Stimulated activated CD8-positive, alpha-beta memory T cell treated with anti-CD3 and anti-CD28 coated beads, Interleukin-4, amount 100 ng/mL, for 4 hours (primary cell): ENCODE measurements at places on chromosomes 5 and 9.

DNA sequence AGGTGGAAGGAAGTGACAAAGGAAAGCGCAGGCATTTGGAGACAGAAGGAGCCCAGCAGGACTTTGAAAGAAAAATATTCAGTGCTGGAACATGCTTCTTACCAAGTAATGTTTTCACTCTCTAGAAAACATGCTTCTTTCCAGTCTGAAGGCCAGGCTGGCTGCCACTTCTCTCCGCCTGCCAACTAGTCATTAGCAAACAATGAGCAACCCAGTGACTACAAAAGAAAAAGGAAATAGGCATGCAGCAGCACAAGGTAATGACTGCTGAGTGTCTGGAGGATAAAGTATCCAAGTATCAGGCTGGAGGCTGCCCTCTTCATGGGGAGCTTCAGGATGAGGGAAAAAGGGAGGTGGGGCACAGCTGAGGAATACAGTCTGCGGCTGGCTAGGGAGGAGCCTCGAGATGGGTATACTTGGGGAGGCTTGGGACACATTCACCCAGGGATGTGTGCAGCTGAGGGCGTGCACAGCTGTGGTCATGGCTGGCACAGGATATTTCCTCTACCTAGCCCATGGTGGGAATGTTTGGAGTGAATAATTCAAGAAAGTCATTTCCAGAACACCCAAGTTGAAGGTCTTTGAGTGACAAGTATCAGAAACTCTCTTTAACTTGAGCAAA is 161.5 kb upstream of the KIF2A start:
- no peak for DNase-seq

GRCh38 chr9:124444166-124444565 is 6.1 kb upstream of the ADGRD2 start:
- DNase-seq = no peak

DNA sequence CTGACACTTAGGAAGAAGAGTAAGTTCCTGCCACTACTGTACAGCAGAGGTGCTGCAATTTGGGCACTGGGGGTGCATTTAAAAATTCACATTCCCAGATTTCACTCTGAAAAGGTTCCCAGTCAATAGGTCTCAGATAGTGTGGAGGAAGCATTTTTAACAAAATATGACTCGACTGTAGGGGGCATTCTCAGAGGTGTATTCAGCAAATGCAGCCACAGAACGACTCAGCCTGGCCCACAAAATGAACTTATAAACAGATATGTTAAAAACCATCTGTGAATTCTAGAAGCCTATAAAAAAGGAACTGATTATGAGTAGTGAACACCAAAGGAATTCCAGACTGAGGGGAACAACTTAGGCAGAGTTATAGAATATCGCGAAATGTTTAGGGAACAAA is 31.1 kb downstream of the MLLT3 start:
- no peak for DNase-seq

GRCh38 chr9:124698265-124698664 is 72.8 kb downstream of the NR6A1 start:
- no peak for DNase-seq

DNA sequence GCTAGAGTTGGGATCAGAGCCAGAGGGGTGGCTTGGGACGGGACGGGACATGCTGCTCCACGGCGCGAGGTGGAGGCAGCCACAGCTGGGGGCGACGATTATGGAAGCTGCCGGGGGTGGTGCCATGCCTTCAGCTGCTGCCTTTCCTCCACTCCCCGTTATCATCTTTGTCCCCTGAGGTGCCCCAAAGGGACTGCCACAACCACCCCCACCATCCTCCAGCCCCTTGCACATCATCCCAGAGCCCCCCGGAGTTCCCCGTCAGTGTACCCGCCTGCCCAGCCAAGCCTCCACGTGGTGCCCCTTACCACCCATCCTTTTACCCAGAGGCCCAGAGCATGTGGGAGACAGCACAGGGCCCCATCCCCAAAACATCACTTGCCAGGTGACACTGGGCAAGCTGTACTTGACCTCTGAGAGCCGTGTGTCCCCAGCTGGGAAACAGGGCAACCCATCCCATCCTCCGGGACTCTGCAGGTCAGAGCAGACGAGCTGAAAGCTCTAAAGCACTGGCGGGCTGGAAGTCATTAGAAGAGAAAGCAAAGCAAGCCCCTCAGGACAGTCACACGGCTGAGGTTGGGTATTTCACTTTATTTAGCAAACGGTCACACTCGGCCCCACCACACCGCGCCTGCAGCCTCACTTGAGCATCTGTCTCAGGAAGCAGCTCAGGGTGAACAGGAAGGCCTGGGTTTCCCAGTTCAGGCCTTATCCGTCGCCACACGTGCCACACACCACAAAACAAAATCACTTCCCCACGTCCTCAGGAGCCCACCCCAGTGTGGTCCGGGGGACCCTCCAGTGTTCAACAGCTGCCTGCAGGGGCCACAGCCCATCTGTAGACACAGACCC is 19.5 kb upstream of the MXD3 start:
- DNase-seq = no peak

GRCh38 chr5:10689391-10690081 is 71.5 kb downstream of the DAP start:
- DNase-seq = no peak

GRCh38 chr5:58828258-58828657 is 245.4 kb downstream of the RAB3C start:
- no peak for DNase-seq

- DNase-seq = no peak
Measured at GRCh38 chr5:91925249-91925648, 542.1 kb upstream of the ARRDC3 start.

DNA sequence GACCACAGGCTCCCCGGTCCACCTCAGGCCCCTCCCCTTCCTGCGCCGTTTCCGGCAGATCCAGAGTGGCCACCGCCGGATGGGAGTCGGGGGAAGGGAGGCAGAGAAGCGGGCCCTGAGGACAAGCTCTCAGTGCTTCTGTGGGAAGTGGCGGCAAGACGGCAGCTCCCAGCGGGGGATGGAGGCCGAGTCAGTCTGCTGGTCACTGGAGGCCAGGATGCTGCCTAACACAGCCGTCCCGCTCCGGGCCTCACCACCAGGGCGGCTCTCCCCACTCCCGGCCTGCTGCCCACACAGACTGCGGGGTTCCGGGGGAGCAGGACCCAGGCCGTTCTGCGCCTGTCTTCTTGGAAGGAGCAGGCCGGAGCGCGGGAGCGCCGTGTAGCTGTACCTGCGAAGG is 31.4 kb downstream of the FXN start:
- DNase-seq = no peak

DNA sequence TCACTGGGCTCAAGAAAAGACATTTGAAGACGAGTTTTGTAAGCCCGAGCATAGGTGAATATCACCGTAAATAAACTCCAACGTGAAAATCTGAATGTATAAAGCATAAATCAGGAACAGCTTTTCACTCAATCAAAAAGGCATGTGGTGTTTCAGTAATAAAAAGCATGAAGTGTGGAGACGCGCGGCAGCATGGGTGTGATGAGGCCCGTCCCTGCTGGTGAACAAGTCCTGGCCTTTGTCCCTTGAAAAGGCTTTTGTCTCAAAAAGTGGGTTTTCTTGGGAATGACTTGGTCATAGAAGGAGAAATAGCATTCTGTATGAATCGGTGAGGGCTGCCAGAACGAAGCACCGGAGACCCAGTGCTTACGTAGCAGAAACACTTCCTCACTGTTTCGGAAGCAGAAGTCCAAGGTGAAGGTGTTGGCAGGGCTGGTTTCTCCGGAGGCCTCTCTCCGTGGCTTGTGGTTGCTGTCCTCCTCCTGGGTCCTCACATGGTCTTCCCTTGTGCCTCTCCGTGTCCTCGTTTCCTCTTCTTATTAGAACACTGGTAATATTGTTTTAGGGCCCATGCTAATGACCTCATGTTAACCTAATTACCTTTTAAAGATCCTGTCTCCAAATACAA is 24.9 kb downstream of the ROPN1L start:
- DNase-seq = no peak

DNA sequence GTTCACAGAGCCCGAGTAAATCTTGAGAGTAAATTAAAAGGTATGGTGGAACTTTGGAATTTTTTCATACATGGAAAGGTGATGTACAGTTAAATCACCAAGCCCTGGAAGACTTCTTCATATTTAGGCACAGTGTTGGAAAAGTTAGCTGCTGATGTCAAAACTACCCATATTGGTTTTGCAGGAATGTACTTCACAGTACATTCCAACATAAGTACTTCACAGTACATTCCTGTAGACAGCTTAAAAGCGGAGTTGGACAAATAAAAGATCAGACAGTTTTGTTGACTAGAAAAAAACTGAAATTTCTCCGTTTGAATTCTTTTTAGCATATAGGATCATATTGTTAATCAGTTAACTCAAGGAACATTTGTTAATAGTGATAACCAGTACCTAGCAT is 1.8 kb downstream of the RANBP17 start:
- DNase-seq = no peak

GRCh38 chr5:36743891-36744772 is 132.4 kb upstream of the NIPBL start:
- no peak for DNase-seq

- DNase-seq = no peak
Measured at GRCh38 chr9:119224431-119224830, 144.8 kb downstream of the BRINP1 start.

DNA sequence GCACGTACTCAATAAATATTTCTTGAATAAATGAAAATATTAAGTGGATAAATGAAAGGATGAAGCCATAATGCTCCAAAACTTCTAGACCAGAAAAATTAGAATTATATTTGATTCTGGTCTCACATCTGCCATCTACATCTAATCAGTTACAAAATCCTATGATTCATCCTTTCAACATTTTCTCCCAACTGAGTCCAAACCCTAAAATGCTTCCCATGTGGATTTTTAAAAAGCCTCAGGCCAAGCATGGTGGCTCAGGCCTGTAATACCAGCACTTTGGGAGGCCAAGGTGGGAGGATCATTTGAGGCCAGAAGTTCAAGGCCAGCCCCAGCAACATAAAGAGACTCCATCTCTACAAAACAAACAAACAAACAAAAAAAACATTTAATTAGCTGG is 31.6 kb upstream of the FST start:
- no peak for DNase-seq

DNA sequence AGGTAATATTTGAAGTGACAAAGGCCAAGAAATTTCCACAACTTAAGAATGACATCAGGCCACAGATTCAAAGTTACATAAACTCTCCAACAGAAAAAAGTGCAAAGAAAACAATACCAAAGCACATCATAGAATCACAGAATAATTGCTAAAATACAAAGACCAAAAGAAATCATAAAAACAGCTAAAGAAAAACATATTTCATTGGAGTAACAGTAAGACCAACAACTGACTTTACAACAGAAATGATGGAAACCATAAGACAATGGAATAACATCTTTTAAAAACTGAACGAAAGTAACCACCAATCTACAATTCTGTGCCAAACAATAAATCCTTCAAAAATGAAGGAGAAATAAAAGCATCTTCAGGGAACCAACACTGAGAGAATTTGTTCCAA is 38.3 kb downstream of the ZDHHC21 start:
- no peak for DNase-seq

DNA sequence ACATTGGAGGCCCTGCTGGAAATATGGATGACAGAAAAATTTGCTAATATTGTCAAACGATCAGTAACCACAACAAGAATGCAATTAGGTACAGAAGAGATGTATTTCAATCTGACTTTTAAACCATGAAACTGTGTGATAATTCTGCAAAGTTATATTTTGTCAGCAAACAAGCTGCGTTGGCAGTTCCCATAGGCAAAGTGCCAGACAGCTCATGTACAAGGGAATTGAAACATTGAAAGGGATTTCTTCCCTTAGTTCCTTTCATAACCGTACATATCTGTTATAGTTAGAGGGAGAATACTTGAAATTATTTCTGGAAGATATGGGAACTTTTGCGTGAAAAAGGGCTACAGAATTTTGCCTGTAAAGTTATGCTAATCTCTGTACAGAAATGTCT is 419.4 kb upstream of the PTGER4 start:
- DNase-seq = no peak

- DNase-seq = no peak
Measured at GRCh38 chr5:96026406-96027041, 64.9 kb upstream of the ELL2 start.

- DNase-seq = no peak
Measured at GRCh38 chr5:171483551-171484135, 64.2 kb downstream of the FGF18 start.
